ENCODE measurements at places on chromosomes 16 and 17. TPM values are rescaled to one million over a fixed set of nuclear protein-coding genes. Genes with fewer than 3 reads are reported as not detected.

The CLEC19A gene
- not detected for total RNA-seq

The KPNB1 gene
- 198 TPM for total RNA-seq

The PTX4 gene
- total RNA-seq = not detected

The FSCN2 gene
- 0.30 TPM for total RNA-seq

The DOC2A gene
- total RNA-seq = not detected

The DNAI2 gene
- not detected for total RNA-seq

The RBL2 gene
- total RNA-seq = 48.5 TPM

The BRICD5 gene
- 8.9 TPM for total RNA-seq

The TP53TG3D gene
- 0.39 TPM for total RNA-seq

The MYH11 gene
- 18.2 TPM for total RNA-seq

The UNC13D gene
- total RNA-seq = 9.2 TPM

The SDR42E1 gene
- 1.1 TPM for total RNA-seq

The RNF157 gene
- total RNA-seq = 2.4 TPM

The ACD gene
- 8.3 TPM for total RNA-seq

The SPNS3 gene
- total RNA-seq = 1.3 TPM

The ATP6V0A1 gene
- 28.1 TPM for total RNA-seq

The MRPS34 gene
- 73.4 TPM for total RNA-seq

The UTS2R gene
- 2.3 TPM for total RNA-seq

The SERPINF2 gene
- 0.21 TPM for total RNA-seq

The KRTAP9-3 gene
- not detected for total RNA-seq

The ZNF286A gene
- 17.2 TPM for total RNA-seq

The HSDL1 gene
- total RNA-seq = 26.9 TPM

The IL17C gene
- total RNA-seq = not detected

The CDK3 gene
- 1.3 TPM for total RNA-seq

The ITGAD gene
- not detected for total RNA-seq

The KRTAP9-9 gene
- total RNA-seq = not detected

The OTOA gene
- total RNA-seq = not detected

The TBX2 gene
- total RNA-seq = 7.0 TPM

The C17orf50 gene
- total RNA-seq = not detected

The CCL5 gene
- 1.0 TPM for total RNA-seq

The CCL2 gene
- 37.8 TPM for total RNA-seq

The KCNH4 gene
- not detected for total RNA-seq

The CORO1A gene
- 3.3 TPM for total RNA-seq

The CD300C gene
- 0.37 TPM for total RNA-seq

Data from heart right ventricle (tissue), 16 donors.